Stimulated activated CD4-positive, alpha-beta T cell treated with anti-CD3 and anti-CD28 coated beads, TNF-alpha, amount 100 ng/mL, for 48 hours (primary cell): ENCODE measurements at places on chromosomes 5 and 9.
A peak's percentile ranks its signal among the peaks of the same experiment; 100 is the strongest.

DNA sequence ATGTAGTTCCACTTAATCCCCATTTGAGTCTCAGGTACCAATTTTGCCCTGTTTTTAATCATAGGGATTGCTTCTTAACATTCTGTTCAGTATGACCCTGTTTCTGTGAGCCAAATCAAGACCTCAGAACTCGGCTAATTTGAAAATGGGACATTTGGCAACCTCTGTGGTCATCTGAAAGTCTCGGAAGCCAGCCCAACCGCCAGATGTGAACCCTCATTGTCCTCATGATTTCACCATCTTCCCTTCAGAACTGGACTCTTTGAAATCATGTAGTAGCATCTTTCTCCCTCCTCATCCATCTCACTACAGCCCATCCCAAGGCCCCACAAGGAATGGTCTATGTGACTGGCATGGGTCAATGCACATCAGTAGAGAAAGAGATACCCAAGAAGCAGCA, 88.9 kb downstream of the S1PR3 start:
- DNase-seq, result no peak

GRCh38 chr9:89311346-89312221, 589 bp downstream of the CKS2 start:
- DNase-seq, result no peak

- no peak for DNase-seq
These were observed 25.8 kb downstream of the LPCAT1 start for GRCh38 chr5:1497795-1498622.

DNA sequence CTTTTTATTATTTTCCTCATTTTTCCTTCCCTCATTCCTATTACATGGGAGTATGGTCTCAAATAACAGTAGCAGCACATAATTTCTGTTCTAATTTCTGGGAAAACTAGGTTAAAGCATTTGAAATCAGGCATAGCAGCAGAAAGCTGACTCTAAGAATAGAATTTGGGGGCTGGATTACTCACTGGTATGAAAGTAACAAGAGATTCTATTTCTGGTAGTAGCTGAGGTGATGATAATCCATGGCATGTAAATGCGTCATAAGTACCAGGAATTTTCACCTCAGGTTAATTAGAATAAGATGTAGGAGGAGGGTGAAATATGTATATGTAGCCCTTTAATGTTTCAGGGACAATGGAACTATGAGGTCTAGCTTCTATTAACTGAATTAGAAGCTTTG, 662.0 kb downstream of the PTPRD start:
- no peak for DNase-seq

GRCh38 chr5:71631070-71631469, 43.9 kb downstream of the MCCC2 start:
- no peak for DNase-seq

GRCh38 chr5:149886692-149887470, 57.7 kb downstream of the PDE6A start:
- DNase-seq, result no peak

GRCh38 chr5:157387683-157388093, 72.3 kb upstream of the NIPAL4 start:
- no peak for DNase-seq

DNA sequence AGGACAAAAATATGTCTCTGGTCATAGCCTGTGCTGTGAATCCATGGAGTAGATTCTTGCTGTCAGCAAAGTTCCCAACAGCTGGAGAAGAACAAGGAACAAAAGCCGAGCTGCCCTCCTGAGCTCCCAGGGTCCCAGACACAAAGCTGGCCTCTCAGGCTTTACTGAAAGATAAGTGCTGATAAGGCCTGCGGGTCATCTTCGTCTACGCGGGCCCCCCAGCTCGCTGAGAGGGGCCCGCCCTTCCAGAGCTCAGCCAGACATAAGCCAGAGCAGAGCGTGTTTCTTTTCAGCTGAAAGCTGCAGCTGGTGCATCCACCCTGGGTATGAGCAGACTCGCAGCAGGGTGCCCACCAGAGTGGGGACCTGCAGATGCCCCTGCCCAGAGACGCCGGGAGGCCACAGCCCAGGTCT, 84.7 kb downstream of the HSD17B3 start:
- no peak for DNase-seq

DNA sequence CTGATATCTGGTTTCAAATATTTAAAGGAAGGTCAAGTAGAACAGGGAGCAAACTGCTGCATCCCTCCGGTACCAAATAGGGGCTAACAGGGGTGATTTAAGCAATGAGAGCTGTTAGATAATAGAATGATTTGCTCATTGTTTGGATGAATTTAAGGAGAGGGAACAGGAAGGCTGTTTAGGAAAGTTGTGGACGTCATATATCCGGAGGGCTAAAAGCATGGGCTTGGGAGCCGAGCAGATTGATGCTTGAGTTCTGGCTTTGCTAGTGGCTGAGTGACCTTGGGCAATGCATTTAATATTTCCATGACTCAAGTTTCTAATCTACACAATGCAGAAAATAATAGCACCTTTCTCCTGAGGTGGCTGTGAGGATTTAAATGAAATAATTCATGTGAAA, 85.4 kb upstream of the RPS23 start:
- no peak for DNase-seq

DNA sequence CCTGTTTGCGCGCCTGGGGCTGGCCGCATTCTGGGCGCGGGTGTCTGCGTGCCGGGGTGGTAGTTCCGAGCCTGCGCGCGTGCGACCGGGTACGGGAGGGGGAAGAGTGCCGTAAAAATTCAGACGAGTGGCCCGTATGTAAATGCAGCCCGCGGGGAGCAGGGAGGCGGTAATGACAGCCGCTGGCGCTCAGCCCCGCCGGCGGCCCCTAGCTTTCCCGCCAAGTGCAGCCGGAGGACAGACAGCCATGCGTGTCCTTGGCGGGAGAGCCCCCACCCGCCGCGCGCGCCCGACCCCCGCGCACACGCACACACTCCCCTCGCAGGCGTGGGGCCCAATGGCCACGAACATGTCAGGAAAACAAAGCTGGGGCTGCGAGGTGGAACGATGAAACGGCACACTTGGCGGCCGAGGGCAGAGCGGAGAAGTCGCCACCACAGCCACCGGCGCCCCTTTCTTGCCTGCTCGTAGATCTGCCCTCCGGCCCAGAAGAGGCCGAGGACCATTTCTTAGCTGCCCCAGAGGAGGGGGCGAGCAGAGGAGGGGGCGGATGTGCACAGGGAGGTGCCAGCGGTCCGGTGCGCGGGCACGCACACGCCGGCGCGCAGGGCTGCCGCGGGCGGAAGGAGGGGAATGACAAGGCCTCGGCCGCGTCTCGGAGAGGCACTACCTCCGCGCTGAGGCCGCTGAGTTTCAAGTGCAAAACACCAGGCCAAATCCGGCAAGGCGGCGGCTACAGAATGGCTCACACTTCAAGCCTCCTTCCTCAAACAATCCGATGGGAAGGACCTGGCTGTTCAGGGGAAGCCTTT, 208.4 kb downstream of the MEF2C start:
- no peak for DNase-seq

DNA sequence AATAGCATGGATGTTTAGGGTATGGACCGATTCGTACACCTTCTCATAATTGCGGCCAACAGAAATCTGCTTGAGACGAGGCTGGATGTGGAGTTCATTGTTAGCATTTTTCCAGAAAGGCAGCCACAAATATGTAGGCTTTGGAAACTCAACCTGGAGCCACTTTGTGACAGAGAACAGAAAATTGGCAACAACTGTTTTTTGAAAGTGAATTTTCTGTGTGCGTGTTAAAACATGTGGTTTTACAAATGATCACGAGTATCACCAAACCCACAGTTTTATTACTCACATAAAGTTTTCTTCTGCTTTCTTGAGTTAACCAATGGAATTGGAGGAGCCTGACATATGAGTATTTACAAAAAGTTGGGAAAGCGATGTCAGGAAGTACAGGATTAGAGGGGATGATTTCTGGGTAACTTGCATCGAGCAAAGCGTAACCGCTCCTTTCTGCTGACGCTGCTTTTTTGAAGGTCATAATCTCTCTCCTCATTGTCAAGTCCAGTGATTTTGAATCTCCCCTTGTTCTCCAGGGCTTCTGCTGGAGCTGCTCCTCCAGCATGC, 138.5 kb upstream of the TAF11L2 start:
- no peak for DNase-seq

DNA sequence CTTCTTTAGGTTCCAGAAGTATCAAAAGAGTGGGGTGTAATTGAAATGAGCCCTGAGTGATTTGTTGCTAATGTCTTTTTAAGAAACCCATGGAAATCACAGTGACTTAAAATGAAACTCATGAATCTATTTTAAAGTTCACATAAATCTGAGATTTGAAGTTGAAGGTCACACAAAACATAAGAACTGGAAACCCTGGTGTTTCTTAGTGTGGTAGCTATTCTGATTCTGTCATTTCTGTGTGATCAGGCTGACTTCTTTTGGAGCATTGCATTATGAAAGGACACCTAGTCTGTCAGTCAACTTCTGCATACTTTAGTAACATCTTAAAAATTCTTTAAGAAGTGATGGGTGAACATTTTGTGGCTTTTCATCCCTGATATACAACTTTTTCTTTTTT, 448.8 kb downstream of the TLE4 start:
- no peak for DNase-seq

DNA sequence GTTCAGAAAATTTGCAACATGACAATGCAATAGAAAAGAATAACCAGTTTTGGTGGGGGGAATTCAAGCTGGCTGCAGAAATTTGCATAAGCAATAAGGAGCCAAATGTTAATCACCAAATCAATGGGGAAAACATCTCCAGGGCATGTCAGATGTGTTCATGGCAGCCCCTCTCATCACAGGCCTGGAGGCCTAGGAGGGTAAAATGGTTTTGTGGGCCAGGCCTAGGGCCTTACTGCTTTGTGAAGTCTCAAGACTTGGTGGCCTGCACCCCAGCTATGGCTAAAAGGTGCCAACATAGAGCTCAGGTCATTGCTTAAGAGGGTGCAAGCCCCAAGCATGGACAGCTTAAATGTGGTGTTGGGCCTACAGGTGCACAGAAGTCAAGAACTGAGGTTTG, 29.7 kb upstream of the SLC36A1 start:
- no peak for DNase-seq

DNA sequence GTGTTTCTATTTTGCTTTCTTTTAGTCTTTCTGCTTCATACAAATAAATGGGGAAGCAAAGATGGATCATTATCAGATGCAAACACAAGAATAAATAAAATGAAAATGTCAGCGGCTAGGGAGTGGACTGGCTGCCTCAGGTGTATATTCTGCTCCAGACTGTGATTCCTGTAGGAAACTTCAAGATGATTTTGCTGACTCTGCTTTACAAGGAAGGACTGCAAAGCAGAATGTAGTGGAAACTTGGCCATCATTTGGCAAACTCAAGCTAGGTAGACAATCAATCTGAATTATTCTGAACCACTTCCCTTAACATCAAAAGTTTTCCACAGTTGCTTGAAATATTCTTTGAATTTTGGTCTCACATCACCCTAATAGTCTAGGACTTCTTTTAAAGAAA, 38.1 kb upstream of the NREP start:
- no peak for DNase-seq

DNA sequence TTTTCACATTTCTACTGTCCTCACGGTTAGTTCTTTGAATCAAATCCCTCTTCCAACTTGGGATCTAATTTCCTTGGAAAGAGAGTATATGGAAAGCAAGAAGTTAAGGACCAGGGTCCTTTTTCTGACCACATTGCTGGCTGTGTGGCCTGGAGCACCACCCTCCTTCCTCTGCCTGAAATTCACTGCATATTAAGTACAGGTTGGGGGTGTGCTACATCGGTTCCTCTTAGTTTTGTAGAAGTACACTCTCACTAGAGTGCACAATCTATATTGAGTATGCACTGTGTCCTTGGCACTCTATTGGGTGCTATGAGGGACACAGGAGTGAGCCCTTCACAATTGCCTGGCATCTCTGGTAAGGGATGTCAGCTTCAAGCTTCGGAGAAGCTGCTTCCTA, 53.8 kb upstream of the KLF9 start:
- DNase-seq, result no peak

DNA sequence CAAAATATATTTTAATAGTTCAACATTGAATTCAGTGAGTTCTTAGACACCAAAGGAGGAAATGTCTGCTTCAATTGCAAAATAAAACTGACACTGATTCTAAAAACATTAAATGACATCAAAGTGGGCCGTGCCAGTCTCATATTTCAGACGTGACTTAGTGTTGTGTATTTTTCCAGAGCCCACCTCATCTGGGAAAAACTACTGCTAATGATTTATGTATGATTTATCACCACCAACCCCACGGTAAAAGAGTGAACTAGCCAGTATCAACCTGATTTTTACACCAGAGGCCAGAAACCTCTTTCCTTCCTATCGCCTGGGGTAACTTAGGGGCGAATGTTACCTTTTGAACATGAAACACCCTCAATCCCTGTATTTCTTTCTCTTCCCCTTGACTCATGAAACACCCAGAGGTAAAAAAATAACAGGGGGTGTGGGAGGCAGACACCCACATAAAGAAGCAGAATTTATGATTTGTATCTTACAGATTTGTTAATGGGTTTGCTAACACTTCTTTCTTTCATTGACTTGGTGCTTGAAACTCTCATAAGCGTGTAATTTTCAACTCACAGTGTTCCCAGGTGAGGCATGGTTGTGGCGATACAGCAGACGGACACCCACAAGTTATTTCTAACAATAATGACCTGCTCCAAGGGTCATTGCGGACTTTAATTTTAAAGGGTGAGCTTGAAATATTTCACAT, 56.4 kb upstream of the FANCC start:
- DNase-seq, result no peak

- no peak for DNase-seq
These were observed 31.8 kb upstream of the NEK6 start for GRCh38 chr9:124225945-124226344.

GRCh38 chr5:37166197-37166596, 83.0 kb downstream of the CPLANE1 start:
- no peak for DNase-seq

DNA sequence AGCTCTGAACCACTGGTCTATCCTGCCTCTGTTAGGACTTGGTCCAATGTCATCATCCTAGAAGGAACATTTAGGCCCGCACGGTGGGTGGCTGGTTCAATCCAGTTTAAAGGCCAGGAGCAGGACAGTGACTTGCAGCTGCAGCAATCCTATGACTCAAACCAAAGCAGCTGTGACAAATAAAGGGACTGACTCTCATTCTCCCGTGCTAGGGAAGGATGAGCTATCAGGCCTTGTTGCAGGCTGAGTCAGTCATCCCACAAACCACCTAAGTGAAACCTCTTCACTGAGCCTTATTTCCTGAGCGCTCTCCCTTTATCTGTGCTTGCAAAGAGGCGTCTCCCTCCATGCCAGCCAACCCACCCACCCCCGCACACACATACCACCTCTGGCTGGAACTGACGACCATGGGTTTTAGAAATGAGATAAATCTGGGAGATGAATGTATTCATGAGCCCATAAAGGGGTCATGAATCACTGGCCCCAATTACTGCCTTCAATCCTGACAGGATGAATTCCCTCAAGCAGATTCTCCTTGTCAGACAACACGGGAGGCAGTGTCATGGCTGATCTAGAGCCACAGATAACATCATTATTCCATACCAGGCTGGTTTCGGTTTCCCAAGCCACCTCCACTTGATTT, 93.4 kb downstream of the KCNIP1 start:
- DNase-seq, result peak; percentile 50
